Thyroid gland (tissue), 4 donors: ENCODE measurements at places on chromosomes 2 and 18.
A peak's percentile ranks its signal among the peaks of the same experiment; 100 is the strongest.

- DNase-seq, result no peak
- no peak overlapping the region for H3K27ac ChIP-seq
- H3K36me3 ChIP-seq, result no peaks in the 10 kb centered on the region
- H3K4me1 ChIP-seq, result no peaks in the 10 kb centered on the region
- H3K4me3 ChIP-seq, result no peak overlapping the region
Measured at GRCh38 chr2:45843136-45843535, 191.7 kb downstream of the PRKCE start.

DNA sequence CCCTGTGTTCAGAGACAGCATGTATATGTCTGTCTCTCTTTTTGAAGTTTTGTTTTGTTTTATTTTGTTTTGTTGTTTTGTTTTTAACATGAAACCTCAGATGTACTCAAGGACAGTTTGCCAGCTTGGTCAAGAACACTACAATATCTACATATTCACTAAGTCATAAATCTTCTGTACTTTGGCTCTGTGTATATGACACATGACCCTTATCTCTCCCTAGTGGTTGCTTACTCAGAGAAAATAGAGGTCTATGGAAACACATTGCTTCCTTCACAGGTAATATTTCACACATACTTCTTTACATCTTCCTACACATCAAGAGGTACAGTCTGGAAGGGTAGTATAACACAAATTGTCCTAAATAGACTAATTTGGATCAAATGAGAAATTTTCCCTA lies 312.6 kb upstream of the VRK2 start:
- no peaks in the 10 kb centered on the region for H3K36me3 ChIP-seq
- no peak overlapping the region for H3K27ac ChIP-seq
- no peaks in the 10 kb centered on the region for H3K4me1 ChIP-seq
- no peak for DNase-seq

DNA sequence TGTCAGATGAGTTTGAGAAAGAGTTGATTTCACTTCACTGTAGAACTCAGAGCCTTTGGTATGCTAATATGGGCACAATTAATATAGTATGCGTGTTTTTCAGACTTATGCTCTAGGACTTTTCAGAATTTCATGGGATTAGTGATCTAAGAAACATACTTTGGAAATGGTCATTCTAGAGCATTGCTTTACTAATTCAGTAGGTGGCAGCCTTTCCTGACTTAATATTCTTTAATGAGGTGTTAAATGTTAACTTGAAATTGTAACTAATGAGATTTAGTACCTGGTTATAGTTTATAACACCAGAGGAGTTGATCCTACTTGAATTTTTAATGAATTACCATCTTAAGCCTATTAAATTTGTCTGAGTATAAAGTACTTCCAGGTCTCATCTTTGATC lies 28.4 kb downstream of the ACTR2 start:
- H3K4me3 ChIP-seq, result no peak overlapping the region
- no peak overlapping the region for H3K27ac ChIP-seq
- no peaks in the 10 kb centered on the region for H3K27me3 ChIP-seq
- no peak for DNase-seq

- H3K36me3 ChIP-seq, result no peaks in the 10 kb centered on the region
Measured at GRCh38 chr2:48120112-48120511, 213.8 kb upstream of the FBXO11 start.

- H3K4me1 ChIP-seq, result no peaks in the 10 kb centered on the region
- no peaks in the 10 kb centered on the region for H3K36me3 ChIP-seq
- H3K27ac ChIP-seq, result no peak overlapping the region
- DNase-seq, result no peak
- no peaks in the 10 kb centered on the region for H3K27me3 ChIP-seq
Measured at GRCh38 chr2:132477962-132478361, 61.4 kb downstream of the GPR39 start.

GRCh38 chr18:6434987-6435709 lies 20.4 kb upstream of the L3MBTL4 start:
- H3K27me3 ChIP-seq, result no peaks in the 10 kb centered on the region
- H3K4me1 ChIP-seq, result no peaks in the 10 kb centered on the region
- H3K27ac ChIP-seq, result no peak overlapping the region
- no peaks in the 10 kb centered on the region for H3K36me3 ChIP-seq
- H3K4me3 ChIP-seq, result no peak overlapping the region

DNA sequence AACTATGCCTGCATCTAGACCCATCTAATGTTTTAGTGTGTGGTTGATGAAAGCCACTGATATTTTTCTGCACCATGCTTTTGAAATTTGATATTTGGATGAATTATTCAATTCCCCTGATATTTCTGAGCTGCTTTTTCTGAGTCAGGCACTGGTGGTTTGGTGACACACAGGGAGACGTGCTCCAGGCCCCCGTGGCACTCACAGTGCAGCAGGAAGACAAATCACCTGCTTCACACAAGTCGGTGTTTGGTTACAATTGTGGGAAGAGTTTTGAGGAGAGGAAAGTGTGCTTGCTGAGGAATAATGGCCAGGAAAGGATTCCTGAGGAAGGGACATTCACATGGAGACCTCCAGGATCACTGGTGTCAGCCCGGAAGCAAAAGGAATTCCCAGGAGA lies 179.7 kb downstream of the ACKR3 start:
- no peak overlapping the region for H3K4me3 ChIP-seq
- H3K27ac ChIP-seq, result peak overlapping the region; percentile 55
- peak; percentile 47 for DNase-seq
- no peaks in the 10 kb centered on the region for H3K27me3 ChIP-seq
- H3K4me1 ChIP-seq, result peaks cover 68% of the 10 kb centered on the region
- no peaks in the 10 kb centered on the region for H3K36me3 ChIP-seq

GRCh38 chr2:174807931-174808330 lies 43.7 kb upstream of the CHRNA1 start:
- no peaks in the 10 kb centered on the region for H3K27me3 ChIP-seq
- no peak for DNase-seq
- H3K4me1 ChIP-seq, result no peaks in the 10 kb centered on the region
- H3K36me3 ChIP-seq, result no peaks in the 10 kb centered on the region

- peaks cover 6% of the 10 kb centered on the region for H3K4me1 ChIP-seq
- no peak for DNase-seq
- H3K27ac ChIP-seq, result no peak overlapping the region
Measured at GRCh38 chr2:147051814-147052213, 793.0 kb upstream of the ACVR2A start.

DNA sequence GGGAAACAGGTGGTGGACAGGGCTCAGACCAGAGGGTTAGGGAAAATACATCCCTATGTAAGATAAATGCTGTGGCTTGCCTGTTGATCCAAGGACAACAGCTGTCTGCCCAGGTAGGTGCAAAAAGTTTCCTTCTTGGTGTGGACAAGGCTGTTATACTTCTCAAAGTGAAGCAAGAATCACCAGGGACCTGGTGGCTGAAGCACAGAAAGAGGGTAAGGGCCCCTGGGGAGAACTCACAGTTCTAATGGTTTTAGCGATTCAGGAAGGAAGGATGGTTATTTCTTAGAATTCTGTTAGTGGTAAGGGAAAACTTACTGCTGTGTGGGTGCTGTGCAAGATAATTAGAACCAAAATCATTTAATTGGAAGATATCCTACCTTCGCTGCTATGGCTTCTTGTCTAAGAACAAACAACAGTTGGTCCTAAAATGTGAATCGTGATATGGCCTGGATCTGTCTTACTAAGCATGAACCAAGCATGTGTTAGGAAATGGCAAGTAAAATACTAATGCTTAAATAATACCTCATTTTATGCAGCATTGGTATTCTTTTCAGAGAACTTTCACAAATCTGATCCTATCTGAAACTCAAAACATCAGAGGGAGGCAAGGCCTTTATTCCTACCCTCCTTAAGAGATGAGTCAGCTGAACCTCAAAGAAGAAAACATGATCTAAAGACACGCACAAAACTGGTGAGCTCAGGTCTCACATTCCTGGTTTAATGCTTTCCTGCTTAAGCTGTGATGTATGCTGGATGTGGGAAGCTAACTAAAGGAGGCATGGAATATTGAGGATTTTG lies 159.2 kb upstream of the THUMPD2 start:
- no peaks in the 10 kb centered on the region for H3K36me3 ChIP-seq
- no peak overlapping the region for H3K27ac ChIP-seq
- DNase-seq, result no peak
- H3K27me3 ChIP-seq, result no peaks in the 10 kb centered on the region

- DNase-seq, result peak; percentile 36
- H3K4me3 ChIP-seq, result peak overlapping the region; percentile 47
- H3K27ac ChIP-seq, result peak overlapping the region; percentile 89
- H3K4me1 ChIP-seq, result peaks cover 11% of the 10 kb centered on the region
Measured at GRCh38 chr2:64988420-64989125, 626 bp upstream of the SLC1A4 start.

- no peak overlapping the region for H3K4me3 ChIP-seq
- H3K36me3 ChIP-seq, result no peaks in the 10 kb centered on the region
- DNase-seq, result no peak
- no peaks in the 10 kb centered on the region for H3K27me3 ChIP-seq
- H3K4me1 ChIP-seq, result peaks cover 18% of the 10 kb centered on the region
- no peak overlapping the region for H3K27ac ChIP-seq
Measured at GRCh38 chr2:120571015-120571728, 164.5 kb upstream of the GLI2 start.

- no peaks in the 10 kb centered on the region for H3K27me3 ChIP-seq
- no peak overlapping the region for H3K4me3 ChIP-seq
- no peaks in the 10 kb centered on the region for H3K4me1 ChIP-seq
- no peaks in the 10 kb centered on the region for H3K36me3 ChIP-seq
- no peak overlapping the region for H3K27ac ChIP-seq
Measured at GRCh38 chr18:28161608-28162599, 15.0 kb downstream of the CDH2 start.

DNA sequence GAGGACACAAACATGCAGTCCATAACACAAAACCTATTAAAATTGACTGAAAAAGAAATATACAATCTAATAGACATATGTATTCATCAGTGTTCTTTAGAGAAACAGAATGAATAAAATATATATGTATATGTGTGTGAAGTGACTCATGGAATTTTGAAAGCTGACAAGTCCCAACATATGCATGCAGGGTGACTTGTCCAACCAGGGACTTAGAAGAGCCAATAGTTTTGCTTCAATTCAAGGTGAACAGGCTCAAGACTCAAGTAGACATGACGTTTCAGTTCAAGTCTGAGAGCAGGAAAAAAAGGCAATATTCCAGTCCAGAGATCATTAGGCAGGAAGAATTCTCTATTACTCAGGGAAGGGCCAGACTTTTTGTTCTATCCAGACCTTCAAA lies 271.2 kb upstream of the SETBP1 start:
- H3K4me1 ChIP-seq, result no peaks in the 10 kb centered on the region
- no peaks in the 10 kb centered on the region for H3K27me3 ChIP-seq
- no peak overlapping the region for H3K4me3 ChIP-seq
- H3K36me3 ChIP-seq, result no peaks in the 10 kb centered on the region
- DNase-seq, result no peak

- H3K36me3 ChIP-seq, result no peaks in the 10 kb centered on the region
- H3K4me3 ChIP-seq, result no peak overlapping the region
- DNase-seq, result no peak
- H3K27ac ChIP-seq, result no peak overlapping the region
Measured at GRCh38 chr2:130998561-130998960, 94.7 kb downstream of the FAM168B start.

GRCh38 chr2:86500325-86501083 lies 59.3 kb downstream of the KDM3A start:
- H3K27me3 ChIP-seq, result no peaks in the 10 kb centered on the region
- H3K4me1 ChIP-seq, result no peaks in the 10 kb centered on the region
- no peak for DNase-seq
- H3K27ac ChIP-seq, result no peak overlapping the region

DNA sequence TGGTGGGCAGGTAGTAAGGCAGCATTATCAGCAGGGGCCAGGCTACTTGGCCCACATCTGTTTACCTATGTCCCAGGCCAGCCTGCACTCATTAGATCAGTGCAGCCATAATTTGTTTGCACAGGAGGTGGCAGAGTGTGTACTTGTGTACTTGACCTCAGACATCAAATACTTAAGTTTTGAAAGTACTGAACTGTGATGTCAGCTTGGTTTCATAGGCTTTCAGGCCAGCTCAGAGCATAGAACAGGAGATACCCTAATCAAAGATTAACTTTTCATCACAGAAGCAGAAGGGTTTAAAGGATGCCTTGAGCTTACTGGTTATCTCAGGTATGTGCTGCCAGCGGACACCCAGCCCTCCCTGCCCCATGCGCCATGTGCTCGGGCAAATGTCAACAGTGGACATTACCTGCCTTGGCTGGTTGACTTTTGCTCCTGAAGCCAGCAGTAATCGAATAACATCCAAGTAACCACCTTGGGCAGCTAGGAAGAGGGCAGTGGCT lies 33.2 kb downstream of the ANKRD29 start:
- peak; percentile 11 for DNase-seq
- no peaks in the 10 kb centered on the region for H3K4me1 ChIP-seq
- no peak overlapping the region for H3K27ac ChIP-seq
- H3K4me3 ChIP-seq, result no peak overlapping the region
- no peaks in the 10 kb centered on the region for H3K36me3 ChIP-seq
- H3K27me3 ChIP-seq, result no peaks in the 10 kb centered on the region

DNA sequence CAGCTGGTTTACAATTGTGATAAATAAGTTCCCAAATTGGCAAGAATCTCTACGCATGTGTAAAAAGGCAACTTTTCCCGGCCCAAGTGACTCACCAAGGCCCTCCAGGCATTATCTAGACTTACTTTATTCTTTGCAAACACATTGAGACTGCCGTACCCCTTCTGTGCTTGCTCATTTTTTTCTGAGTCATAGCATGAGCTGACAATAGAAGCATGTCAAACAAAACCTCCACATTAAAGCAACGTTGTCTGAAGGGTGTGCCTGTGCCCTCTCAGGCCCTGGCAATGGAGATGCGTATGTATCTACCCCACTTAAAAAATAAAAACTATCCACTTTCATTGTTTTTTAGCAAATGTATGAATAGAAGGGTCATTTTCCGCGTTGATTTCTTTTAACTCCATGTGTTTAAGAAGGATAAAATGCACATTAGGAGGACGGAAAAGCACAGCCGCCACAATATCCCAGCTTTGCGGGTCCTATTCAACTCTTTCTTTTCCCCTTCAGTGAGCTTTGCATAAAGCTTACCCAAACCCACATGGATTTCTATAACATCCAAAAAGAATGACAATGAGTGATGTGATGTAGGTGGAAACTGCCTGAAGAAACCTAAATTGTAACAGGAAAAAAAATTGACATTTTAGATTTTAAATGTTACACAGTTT lies 298.2 kb downstream of the CDCA7 start:
- H3K4me1 ChIP-seq, result no peaks in the 10 kb centered on the region
- no peak for DNase-seq
- no peak overlapping the region for H3K4me3 ChIP-seq
- H3K36me3 ChIP-seq, result no peaks in the 10 kb centered on the region
- H3K27ac ChIP-seq, result no peak overlapping the region
- no peaks in the 10 kb centered on the region for H3K27me3 ChIP-seq

DNA sequence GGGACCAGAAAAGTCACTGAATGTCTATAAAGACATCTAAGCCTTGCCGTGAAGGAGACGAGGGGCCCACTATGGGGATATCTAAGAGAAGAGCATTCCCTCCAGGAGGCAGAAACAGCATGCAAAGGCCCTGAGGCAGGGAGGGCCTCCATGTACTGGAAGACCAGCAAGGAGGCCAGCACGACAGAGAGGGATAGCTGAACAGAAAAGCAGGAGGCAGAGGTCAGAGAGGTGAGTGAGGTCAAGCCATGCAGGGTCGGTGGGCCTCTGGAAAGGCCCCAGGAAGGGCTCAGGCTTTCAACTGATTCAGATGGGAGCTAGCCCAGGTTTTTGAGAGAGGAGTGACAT lies 5.7 kb downstream of the TRABD2A start:
- no peak overlapping the region for H3K4me3 ChIP-seq
- no peaks in the 10 kb centered on the region for H3K36me3 ChIP-seq
- no peak overlapping the region for H3K27ac ChIP-seq
- no peaks in the 10 kb centered on the region for H3K27me3 ChIP-seq
- no peak for DNase-seq
